ENCODE measurements at places on chromosomes 16 and 17.

- DNase-seq = no peak
Measured at GRCh38 chr17:81434072-81434471, 38.8 kb downstream of the BAHCC1 start.

DNA sequence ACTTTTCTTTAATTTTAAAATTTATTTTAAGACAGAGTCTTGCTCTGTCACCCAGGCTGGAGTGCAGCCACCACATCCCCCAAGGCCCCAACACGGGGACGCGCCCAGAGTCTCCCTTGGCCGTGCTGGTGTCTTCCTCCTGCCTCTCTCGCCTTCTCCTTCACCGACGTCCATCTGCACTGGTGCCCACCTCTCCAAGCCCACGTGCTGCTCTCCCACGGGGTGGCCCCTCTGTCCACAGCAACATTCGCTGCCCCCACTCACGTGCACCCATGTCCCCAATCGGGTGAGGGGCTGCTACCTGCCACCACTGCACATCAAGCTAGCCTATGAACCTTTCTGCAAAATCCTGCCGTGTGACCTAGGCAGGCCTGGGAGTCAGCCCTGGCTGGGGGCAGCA, 3.1 kb downstream of the TMEM204 start:
- DNase-seq = no peak

- no peak for DNase-seq
Measured at GRCh38 chr17:58884161-58884560, 128.5 kb downstream of the PPM1E start.

DNA sequence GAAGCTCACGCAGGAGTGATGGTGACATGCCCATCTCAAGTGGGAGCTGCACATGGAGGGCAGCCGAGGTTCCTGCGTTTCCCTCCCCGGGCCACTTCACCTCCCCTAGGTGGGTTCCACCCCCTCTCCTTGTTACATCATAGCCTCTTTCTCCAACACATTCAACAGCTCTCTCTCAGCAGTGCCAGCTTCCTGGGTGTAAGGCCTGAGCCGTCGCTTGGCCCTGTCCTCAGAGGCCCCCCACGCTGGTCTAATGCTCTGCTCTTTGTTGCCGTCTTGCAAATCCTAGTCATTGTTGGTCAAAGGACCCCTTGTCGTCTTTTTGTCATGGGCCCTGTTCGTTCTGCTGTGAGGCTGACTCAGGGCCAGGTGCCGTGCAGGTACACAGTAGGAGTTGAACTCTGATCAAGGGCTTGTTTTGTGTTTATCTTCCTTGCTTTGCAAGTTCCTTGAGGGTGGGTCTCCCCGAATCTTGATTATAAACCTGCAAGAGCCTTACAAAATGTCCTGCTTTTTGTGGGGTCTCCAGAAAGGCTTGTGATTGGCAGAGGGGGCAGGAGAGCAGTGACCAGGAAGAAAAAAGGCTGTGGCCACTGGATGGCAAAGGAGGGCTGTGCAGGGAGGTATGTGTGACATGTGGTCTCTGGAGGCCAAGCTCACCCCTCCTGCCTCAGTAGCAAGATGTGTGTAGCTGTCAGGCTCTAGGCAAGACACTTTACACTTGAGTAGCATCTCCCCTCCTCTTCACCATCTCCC, 136.6 kb downstream of the CCDC182 start:
- no peak for DNase-seq

- peak; percentile 83 for DNase-seq
Measured at GRCh38 chr17:40531051-40531991, 29.9 kb upstream of the TNS4 start.

DNA sequence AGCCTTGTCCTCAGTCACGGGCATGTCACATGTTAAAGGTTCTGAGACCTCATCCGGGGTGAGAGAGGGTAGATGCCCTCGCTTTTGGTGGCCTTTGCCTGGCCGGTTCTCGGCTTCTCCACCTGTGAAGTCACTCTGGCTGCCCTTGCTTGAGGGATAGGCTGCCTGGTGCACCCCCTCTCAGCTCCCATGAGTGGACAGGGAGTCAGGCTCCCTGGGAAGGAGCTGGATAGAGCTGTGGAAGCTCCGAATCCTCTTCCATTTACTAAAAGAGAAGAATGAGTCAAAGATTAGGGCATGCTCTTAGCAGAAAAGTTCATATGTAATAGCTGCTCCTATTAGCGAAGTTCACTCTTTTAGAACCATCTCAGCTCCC, 142.0 kb downstream of the IRX3 start:
- DNase-seq = no peak

DNA sequence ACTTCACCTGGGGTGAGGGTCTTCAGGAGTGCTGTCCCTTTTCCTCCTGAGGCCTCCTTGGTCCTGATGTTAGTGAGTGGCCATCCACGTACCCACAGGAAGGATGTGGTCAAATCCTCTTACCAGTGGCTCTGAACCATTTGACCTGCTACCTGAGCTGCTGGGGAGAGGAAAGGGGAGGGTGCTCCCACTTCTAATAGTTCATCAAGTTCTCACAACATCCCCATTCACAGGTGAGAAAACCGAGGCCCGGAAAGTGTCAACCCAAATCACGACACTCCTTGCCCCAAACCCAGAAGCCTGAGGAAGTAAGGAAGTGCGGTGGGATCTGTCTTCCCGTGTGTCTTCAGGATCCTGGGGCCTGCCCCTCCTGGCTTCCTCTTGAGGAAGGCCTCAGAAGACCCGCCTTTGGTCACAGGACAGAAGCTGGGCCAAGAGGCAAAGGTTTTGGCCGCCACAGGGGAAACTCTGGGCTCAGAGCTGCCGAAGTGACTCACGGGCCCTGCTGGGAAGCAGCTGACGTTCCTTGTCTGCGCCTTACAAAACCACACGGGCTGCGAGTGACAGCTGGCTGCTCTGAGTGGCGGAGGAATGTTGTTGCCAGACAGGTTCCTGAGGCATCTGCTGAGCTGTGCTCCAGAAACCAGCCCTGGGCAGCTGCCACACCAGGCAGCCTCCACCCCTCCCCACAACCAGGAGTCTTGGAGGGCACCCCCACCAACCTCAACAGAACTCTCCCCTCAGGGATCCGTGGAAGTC, 13.9 kb upstream of the KIFC3 start:
- DNase-seq = peak; percentile 37

- DNase-seq = no peak
Measured at GRCh38 chr16:58001781-58002415, 691 bp downstream of the USB1 start.

DNA sequence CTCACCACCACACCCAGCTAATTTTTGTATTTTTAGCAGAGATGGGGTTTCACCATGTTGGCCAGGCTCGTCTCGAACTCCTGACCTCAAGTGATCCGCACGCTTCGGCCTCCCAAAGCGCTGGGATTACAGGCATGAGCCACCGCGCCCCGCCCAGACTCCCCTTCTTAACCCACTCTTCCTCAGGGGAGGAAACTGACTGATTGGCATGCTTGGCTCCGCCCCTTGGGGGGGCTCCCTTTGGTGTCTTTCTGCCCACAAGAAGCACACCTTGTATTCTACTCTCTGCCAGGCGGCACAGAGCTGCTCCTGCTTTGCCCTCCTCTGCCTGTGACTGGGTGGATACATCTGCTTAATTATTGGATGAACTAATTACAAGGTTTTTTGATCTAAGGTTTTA, 4.7 kb upstream of the ASGR2 start:
- DNase-seq = no peak

DNA sequence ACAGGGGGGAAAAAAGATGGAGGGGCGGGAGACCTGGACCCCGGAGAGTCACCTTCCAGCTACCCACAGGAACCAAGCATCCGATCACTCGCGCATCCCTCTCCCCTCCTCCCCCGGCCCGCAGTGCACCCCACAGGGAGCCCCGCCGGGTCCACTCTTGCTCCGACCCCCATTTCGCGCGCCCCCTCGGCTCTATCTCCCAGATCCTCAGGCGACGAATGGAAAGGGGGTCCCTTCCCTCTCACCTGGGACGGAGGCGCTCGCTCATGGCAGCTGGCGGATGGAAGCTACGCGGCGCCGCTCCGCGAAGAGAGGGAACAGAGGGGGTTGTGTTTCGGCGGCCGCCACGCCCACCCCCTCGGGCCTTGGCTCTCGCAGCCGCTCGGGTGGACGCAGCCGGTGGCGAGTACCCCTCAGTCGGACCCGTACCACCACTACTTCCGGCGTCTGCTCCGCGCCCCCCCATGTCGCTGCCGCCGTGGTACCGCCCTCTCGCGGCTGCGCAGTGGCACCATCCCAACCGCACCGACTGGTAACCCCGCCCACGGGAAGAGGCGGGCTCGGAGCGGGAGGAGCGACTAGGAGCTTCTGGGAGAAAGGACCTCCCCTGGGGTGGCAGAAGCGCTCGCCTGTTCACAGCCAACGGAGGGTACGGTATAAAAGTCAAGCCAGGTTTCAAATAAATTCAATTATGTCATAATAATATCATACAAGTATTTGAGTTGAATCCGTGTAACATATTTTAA, 29.7 kb downstream of the CPSF4L start:
- peak; percentile 95 for DNase-seq

GRCh38 chr16:11306997-11307638, 26.0 kb upstream of the PRM1 start:
- no peak for DNase-seq
